ENCODE measurements at places on chromosomes 4 and X.
A peak's percentile ranks its signal among the peaks of the same experiment; 100 is the strongest.

DNA sequence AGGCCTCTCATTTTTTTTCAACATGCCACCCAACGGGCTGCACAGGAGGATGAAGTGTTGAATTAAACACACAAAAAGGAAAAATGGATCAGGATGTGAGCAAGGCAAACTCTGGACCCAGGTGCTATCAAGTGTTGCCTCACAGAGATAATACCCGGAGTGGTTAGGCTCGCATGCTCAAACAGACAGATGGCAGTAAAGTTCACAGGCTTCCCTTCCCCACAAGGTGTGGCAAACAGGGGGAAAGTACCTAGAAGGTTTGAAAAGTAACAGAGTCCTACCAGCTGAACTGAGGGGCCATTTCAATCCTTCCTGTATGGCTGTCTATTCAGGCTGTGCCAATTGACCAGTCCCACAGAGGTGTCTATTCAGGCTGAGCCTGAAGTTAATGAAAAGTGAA lies 123.9 kb upstream of the GC start:
- no peak for DNase-seq

DNA sequence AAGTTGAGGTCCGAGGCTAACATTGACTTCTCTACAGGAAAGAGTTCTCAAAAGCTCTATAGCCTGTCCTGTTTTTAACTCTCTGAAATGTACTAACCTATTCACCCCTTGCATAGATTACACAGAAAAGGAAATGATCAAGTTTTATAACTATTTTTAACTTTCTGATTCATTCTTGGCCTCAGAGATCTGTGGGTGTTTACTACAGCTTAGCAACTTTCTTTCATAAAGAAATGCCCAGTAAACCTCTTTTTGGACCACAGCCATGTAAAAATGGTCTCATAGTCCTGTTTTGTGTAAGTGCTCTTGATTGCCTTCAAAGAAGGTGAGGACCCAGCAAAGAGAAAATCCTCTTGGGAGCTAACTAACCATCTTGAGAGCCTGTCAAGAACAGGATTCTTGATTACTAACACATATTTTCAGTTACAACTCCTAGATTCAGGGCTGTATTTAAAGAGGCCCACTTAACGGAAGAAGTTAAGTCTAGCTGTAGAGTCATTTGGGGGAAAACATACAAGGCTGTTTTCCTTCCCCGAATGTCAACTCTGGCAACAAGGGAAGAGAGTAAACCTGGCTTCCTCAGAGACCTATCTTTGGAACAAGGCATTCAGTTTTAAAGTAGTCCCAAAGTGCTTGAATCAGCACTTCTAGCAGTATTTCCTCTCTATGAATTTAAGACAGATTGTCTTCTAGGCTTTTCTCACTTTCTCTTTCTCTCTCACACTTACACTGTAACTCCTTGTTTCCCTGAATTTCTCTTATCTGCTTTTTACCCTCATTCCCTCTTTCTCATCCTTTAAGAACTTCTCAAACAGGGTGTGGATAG lies 78.2 kb downstream of the IL21 start:
- no peak for DNase-seq

- no peak for DNase-seq
These were observed 93.3 kb downstream of the TMEM47 start for GRCh38 chrX:34563804-34564203.

DNA sequence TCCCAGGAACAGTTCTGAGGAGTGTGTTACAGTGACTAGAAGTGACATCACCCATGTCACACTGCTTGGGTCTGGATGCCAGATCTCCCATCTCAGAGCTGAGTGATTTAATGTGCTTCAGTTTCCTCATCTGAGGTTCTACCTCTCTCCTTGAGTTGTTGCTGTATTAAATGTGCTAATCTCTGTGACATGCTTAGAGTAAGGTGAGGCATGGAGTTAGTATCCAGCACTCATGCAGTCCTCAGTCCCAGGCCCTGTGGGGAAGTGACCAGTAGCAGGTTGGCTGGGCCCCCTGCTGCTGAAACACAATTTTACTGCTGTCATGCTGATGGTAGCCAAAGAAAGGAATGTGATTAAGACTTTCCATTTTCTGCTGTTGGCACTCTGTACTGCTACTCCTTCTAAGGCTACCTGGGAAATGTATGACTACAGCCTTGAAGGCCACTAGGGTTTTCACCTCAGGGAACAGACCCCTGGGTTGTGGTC lies 639.6 kb downstream of the MID1IP1 start:
- no peak for DNase-seq

GRCh38 chr4:10003666-10004065 lies 17.6 kb downstream of the SLC2A9 start:
- DNase-seq = no peak

DNA sequence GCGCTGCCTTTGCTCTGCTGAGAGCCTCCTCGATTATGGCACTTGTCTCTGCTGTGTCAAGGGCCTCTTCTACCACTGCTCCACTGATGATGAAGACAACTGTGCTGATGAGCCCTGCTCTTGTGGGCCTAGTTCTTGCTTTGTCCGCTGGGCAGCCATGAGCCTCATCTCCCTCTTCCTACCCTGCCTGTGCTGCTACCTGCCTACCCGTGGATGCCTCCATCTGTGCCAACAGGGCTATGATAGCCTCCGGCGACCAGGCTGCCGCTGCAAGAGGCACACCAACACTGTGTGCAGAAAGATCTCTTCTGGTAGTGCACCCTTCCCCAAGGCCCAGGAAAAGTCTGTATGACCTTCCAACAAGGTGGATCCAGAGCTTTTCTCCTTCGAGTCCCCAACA lies 106.8 kb upstream of the VAMP7 start:
- DNase-seq = no peak

DNA sequence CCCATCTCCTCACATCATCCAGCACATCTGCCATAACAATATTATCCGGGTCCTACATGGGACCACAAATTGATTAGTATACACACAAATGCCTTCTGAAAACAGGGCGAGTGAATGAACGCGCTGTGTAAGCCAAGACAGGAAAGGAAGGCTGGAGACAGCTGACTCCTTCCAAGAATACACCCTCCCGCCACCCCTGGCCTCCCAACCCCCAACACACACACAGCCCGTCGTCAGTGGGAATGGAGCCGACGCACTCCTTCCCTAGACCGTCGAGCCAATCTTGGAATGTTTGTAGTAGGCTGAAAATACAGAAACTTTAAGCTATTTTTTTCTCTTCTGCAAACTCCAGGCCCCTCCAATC lies 319 bp upstream of the MAGEH1 start:
- no peak for DNase-seq

DNA sequence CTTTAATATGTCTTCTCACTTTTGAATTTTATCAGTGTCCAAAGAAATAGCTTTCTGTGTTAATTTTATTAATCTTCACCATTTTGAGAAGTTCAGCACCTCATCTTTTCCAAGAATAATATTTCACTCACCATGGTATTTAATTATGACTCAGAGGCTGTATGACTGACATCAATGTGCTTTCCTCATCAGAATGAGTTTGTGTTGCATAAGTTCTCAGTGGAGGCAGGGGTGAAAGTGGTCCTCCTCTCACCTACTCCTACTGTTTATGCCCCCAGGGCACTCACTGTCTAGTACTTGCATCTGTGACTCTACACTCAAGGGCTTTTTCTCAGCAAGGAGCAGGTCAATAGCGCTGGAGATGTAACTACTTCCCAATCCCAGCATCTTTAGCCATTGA lies 905.3 kb upstream of the INTU start:
- DNase-seq = no peak

DNA sequence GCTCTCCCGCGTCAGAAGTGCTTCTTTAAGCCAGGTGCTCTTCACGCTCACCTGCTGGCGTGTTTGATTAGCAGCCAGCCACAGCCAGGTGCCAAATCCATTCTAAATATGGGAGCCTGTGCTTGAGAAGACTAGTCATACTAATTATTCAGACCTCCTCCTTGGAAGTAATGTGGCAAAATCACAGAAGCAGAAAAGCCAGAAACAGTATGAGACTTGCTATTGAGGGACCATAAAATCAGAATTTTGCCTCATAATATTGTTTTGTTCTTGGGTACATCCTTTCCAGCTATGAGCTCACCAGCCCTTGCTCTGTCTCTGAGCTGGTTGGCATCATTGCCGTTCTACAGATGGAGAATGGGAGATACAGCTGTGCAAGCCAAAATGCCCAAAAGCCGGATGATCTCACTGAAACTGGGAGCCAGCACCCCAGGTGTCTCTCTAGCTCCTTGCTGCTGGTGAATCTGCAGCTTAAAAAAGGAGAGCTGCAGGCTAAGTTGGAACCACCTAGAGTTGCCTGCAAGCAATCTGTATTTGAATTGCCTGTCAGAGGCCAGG lies 205.4 kb downstream of the SHROOM3 start:
- no peak for DNase-seq

DNA sequence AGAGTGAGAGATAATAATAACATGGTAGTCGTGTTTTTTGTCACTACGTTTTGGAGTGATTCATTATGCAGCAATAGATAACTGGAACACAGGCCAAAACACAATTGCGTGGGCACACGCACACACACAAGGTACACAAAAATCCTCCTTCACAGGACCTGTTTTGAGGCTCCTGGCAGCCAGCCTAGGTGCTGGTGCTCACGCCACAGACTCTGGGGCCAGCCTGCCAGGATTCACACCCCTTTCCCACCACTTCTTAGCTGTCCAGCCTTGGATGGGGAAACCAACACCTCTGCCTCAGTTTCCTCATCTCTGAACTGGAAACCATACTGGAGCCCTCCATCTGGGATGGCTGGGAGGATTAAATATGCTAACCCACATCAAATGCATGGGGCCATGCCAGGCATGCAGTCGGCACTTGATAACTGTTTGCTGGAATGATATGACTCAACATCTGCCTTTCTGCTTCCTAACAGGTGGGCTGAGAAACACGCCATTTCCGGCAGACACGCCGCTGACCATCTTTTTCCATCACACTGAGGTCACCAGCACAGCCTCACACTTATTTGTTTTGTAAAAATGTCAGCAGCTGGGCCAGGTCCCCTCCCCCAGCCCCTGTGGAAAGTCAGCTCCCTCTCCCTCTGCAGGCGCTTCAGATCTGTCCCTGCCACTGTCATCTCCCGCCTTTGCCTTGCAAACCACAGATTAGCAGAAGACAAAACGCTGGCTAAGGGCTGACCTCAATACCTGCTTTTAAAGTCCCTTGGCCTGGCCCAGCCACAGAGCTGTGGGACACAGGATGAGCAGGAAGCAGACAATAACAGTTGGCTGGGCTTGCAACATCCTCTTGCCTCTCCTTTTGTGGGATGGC lies 237.5 kb downstream of the BCOR start:
- peak; percentile 41 for DNase-seq

DNA sequence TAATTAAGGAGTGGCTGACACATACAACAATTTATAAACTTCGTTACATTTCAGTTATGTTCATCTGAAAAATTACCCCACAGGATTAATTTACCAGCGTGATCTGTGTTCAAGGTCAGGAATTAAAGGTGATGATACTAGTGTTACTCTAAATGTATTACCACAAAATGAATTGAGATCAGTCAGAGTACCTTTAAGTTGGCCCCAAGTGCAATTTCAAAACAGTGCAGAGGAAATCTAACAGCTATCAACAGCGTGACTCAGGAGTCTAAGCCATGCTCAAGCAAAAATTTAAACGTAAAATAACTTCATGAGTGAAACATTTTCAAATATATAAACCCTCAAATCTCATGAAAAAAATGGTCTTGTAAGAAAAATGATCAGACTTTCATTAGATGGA lies 18.7 kb downstream of the ANTXR2 start:
- DNase-seq = no peak

GRCh38 chrX:148501386-148502066 lies 1.1 kb downstream of the AFF2 start:
- DNase-seq = no peak

- no peak for DNase-seq
These were observed 16.6 kb upstream of the CXCL3 start for GRCh38 chr4:74055096-74055495.

GRCh38 chr4:98921292-98921691 lies 7.6 kb downstream of the EIF4E start:
- no peak for DNase-seq

DNA sequence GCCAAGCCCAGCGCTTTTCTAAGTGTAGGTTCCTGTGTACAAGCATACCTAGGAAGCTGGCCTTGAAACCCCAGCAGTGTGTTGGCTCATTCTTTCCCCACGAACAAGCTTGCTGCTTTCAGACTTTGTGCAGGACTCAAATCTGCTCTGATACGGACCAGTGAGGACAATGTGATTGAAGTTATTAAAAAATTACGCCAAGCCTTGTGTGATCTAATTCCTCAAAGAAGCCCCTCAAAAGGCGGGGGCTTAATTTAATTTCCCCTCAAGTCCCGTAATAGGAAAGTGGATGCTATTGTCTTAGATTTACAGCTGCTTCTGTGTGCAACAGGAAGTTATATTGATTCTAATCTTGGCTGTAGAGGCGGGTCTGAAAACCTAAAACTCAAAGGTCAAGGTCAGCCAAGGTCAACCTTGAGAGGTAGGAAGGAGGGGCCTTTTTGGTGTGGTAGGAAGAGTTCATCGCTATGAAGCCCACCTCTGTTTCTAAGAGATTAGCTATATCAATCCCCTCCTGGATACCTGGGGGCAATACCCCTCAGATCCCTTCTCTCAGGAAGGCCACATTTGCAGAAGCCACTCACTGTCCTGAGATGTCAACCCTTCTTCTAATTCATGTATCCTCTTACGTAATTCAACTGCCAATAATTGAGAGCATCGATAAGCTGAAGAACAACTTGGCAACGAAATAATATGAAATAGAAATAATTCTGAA lies 45.1 kb downstream of the TBC1D9 start:
- DNase-seq = no peak

DNA sequence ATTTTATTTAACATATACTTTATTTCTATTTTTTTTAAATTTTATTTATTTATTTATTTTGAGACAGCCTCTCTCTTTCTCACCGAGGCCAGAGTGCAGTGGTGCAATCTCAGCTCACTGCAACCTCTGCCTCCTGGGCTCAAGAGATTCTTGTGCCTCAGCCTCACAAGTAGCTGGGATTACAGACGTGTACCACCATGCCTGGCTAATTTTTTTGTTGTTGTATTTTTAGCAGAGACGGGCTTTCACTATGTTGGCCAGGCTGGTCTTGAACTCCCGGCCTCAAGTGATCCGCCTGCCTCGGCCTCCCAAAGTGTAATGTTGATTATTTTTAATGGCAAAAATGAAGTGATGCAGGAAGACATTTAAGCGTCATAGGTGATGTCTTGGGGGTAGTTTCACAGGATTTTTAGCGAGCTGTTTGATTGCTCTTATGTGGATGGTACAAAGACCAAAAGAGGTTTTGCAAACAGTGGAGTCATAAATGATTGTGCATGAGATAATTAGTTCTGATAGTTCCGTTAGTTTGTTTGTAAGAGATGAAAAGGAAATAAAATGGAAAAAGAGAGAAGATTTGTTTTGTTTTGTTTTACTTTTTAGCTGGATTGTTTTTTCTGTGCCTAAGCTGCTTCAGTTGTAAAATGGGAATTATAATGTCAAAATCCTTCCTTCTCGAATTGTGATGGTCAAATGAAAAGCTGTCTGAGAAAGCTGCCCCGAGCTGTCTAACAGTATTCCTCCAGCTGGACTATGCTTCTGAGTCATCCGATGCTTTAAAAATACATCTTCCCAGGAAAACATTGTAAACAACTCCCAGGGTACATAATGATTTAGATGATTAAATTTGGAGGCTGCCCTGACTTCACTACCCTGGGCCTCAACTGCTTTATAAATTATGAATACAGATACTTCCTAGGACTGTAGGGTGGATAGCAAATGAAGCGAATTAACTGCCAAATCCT lies 14.7 kb downstream of the RHOH start:
- DNase-seq = no peak
